ENCODE measurements at places on chromosomes 7 and 10. TPM values are rescaled to one million over a fixed set of nuclear protein-coding genes. Genes with fewer than 3 reads are reported as not detected.

INPP5A gene
- 37.8 TPM for total RNA-seq

ZNF365 gene
- 3.8 TPM for total RNA-seq

ZPBP gene
- not detected for total RNA-seq

CH25H gene
- 2.0 TPM for total RNA-seq

ALOX5 gene
- total RNA-seq: not detected

SPACDR gene
- 2.6 TPM for total RNA-seq

HYCC1 gene
- total RNA-seq: 163 TPM

Measured in smooth muscle cell of trachea (primary cell).